ENCODE measurements at places on chromosomes 6 and 20.
A peak's percentile ranks its signal among the peaks of the same experiment; 100 is the strongest.

DNA sequence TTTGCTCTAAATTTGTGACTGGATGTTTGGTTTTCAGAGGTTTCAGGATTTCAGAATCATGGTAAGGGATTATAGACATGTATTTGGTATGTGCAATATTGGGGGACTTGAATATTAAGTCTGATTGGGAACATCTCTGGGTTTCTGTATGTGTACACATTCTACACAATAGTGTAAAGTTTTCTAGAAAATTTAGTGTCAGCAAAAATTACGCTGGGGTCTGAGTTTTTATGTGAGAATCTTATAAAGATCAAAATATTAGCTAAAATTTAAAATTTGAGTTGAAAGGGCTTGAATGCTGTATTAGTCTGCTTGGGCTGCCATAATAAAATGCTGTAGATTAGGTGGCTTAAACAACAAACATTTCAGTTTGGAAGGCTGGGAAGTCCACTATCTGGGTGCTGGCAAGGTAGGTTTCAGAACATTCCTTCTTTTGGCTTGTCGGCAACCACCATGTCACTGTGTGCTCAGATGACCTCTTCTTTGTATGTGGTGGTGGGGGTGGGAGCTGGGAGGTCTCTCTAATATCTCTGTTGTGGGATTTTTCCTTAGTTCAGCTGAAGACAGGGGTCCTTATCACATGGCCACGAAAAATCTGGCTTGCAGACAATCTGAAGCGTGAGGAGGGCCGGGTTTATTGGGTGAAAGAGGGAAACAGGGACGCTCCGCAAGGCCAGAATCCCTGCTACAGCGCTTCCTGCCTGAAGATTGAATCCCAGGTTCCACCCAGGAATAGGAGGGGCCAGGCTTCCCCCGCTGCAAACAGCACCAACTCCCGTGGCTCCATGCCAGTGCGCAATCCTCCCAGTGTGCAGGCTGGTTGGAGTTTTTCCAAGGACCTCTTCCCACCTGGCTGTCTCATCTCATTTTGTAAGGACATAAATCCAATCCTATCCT lies 299.7 kb downstream of the PLCB1 start:
- DNase-seq = no peak

- DNase-seq = no peak
These were observed 69.1 kb upstream of the PRSS16 start for GRCh38 chr6:27178407-27178730.

GRCh38 chr20:15895560-15896084 lies 677.6 kb downstream of the KIF16B start:
- no peak for DNase-seq

DNA sequence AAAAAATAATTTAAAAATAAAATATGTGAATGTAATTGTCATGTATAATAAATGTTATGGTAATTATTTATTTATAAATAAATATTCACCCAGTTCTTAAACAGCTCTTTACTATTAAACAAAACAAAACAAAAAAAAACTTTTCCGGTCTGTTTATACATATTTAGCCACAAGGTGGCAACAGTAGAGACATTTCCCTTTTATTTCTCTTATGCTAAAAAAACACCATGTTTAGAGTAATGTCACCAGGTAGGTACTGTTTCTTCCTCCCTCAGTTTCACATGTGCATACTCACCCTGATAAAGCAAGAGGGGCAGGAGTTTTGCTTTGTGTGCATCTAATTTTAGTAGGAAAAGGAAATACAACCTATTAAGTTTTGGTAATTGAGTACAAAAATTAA lies 610.4 kb upstream of the IMPG1 start:
- no peak for DNase-seq

GRCh38 chr20:25327521-25328235 lies 63.0 kb downstream of the ABHD12 start:
- DNase-seq = no peak

- no peak for DNase-seq
These were observed 156.1 kb downstream of the MRPL14 start for GRCh38 chr6:43970913-43971775.

- DNase-seq = peak; percentile 19
These were observed 281.9 kb upstream of the RNF24 start for GRCh38 chr20:4297127-4297826.

DNA sequence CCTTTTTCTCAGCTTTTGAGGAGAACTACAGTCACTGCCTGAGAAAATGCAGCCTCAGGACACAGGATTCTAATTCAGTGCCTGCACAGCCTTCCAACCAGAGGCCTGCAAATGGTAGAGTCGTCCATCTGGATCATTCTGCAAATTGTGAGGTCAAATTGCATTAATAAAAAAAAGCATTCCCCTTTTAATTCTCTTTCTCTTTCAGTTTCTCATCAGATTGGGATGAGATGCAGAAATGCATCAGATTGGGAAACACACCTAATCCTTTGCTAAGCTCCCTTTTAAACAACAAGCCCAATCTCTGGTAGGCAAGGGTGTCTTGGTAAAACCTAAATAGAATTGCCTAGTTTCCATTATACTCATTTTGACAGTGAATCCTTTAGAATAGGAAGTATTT lies 838.8 kb downstream of the MAFB start:
- no peak for DNase-seq

DNA sequence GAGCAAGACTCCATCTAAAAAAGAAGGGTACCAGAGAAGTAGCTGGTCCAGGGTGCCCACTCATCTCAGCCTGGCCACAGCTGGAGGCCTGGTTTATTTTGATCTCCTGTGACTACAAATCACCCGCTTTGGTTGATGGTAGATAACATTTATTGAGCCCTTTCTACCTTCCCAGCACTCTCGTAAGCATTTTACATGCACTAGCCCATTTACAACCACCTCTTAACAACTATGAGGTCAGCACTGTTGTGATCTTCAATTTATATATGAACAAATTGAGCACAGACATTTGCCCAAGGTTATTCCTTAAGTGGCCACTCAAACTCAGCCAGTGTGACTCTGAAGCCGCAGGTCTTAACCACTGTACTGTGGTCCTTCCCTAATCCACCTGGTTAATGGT lies 104.7 kb downstream of the EPM2A start:
- no peak for DNase-seq

DNA sequence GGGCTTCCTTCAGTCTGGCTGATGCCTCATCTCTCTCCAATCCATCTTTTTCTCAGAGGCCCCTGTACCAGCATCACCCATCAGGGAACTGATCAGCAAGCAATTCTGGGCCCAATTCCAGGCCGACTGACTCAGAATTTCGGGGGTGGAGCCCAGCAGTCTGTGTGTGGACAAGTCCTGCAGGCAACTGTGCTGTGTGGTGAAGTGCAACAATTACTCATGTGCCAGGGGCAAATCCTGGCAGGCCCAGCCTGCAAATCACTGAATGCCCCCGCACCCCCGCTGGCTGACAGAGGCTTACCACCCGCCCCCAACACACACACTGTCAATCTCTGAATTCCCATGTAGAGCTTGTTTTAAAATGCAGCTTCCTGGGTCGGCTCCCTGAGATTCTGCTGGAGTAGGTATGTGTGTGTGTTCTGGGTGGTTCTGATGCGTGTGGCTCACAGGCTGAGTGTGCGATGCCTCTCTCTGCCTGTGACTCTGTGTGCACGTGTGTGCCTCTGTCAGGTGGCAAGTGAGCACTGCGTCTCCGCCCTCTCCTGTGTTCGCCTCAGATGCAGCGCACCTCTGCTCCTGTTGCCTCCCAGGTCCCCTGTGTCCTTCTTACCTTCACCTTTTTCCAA lies 45.4 kb downstream of the SSR1 start:
- peak; percentile 85 for DNase-seq
